ENCODE measurements at places on chromosomes 1 and 21.

DNA sequence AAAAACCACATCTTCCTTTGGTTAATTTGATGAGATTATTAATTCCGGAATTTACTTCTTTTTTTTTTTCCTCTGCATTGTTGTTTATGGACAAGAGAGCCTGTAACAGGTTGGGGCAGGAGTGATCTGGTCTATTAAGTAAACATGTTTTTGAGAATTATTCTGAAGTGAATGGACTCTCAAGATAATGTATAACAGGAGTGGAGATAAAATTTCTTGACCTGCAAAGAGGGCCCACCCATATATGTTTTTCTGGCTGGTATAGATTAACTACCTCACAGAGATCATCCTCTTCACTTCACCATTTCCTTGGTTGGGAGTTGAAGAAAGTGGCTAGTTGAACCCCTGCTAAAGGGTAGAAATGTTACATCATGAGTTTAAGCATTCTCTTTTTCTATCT lies 10.7 kb downstream of the DDI2 start:
- DNase-seq = no peak

DNA sequence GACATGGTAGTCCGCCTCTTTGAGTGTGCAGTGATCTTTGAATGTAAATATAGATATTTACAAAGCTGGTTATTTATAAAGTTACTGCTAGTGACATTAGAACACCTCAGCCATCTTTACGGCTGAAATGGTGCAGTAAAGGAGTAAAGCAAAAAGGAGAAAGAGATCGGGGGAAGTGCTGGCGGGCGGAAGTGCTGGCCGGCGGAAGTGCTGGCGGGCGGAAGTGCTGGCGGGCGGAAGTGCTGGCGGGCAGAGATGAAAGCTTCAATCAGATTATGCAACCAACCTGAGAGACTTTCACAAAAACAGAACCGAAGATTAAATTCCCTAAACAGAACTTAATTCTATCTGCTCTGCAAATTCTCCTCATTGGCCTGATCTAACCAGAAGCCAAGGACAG lies 1.4 kb upstream of the OR14A16 start:
- no peak for DNase-seq

DNA sequence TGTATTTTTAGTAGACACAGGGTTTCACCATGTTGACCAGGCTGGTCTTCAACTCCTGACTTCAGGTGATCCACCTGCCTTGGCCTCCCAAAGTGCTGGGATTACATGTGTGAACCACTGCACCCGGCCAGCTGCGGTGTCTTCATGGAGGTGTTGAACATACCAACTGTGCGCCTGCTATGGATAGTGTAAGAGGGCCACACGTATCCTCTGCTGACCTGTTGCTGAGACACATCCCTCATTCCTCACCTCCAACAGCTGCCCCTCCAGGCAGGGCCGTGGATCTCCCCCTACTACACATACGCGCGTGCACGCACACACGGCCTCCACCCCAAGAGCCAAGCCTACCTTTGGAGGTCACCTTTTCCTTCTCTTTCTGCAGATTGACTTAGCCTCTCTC lies 48.0 kb upstream of the PARP1 start:
- DNase-seq = no peak

DNA sequence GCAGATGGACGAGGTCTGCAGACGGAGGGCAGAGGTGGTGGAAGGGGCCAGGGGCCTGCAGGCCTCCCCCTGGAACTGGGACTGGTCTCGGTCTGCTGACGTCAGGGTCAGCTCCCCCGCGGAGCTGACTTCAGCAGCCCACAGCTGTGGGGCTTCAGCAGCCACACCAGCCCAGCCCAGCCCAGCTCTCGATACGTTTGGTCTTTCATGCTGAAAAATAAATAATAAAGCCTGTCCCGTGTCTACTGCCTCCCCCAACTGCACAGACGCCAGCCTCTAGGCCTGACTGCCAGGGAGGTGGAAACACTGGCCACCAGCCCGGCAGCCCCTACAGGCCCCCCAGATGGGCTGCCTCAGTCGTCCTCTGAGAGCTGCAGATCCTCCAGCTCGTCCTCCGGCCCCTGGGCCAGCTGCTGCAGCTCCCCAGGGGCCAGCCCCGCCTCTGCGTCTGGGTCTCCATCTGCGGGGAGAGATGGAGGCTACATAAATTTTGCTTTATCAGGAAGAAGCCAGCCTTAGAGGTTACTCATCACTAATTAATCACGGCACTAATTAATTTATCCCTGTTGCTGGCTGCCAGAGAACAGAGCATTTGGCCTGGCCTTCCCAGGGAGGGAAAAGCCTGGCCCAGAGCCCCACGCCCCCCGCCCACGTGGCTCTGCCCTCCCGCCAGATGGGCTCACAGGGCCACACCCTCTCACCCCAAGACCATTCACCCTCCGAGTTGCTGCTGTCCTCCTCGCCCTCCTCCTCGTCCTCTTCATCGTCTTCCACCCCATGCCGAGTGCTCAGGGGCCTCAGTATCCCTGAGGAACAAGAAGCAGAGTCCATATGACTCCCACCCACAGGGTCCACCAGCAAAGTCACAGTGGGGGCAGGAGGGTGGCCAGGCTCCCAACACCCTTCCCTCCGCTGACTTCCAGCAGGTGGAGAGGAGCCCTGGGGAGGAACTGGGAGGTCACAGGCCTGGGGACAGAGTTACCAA lies 14.4 kb downstream of the NOC2L start:
- DNase-seq = no peak

DNA sequence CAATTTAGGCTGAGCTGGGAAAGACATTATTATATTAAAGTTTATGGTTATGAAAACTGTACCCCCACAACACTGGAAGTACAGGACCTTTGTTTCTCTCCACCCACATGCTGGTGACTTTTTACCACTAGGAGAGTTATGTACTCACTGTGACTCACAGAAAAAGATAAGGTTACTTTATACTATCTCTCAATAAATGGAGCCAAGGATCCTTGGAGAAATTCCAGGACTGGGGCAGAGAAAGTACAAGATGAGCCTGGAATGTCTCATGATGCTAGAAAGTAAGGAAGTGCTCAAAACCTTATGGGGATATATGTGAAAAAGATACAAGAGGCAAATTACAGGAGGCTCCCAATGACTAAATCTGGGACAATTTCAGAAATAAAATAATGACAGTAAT lies 63.9 kb upstream of the C1orf105 start:
- no peak for DNase-seq

GRCh38 chr1:31266547-31266946 lies 26.9 kb upstream of the NKAIN1 start:
- DNase-seq = no peak

DNA sequence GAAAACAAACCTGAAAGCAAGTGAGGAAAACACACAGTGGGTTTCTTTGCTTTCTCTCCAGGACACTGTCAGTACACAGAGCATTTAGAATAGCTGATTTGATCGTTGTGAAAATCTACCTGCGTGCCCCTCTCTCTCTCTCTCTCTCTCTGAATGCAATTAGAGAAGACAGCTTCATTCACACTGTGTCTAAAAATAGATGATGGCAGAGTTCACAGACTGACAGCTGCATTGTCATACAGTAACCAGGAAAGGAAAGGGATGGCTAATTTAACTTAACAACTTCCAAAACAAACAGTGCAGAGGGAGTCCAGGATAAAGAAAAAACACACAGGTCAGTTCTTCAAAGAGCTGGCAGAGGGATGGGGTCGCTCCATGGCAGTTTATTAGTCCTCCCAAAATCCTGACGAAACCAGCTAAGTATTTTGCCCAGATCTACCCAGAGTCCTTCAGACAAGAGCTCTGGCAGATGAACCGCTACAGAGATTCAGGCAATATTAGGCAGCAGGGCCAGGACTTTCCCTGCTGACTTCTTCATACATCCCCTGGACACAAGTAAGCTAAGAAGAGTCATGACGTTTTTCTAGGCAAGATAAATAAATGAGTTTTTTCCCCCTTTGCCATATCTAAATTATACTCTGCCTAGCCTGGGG lies 58.9 kb downstream of the WLS start:
- no peak for DNase-seq

- no peak for DNase-seq
These were observed 833.0 kb upstream of the ADAMTS5 start for GRCh38 chr21:27799861-27800260.

- no peak for DNase-seq
These were observed 1053.4 kb upstream of the ADGRL4 start for GRCh38 chr1:80059940-80060339.

DNA sequence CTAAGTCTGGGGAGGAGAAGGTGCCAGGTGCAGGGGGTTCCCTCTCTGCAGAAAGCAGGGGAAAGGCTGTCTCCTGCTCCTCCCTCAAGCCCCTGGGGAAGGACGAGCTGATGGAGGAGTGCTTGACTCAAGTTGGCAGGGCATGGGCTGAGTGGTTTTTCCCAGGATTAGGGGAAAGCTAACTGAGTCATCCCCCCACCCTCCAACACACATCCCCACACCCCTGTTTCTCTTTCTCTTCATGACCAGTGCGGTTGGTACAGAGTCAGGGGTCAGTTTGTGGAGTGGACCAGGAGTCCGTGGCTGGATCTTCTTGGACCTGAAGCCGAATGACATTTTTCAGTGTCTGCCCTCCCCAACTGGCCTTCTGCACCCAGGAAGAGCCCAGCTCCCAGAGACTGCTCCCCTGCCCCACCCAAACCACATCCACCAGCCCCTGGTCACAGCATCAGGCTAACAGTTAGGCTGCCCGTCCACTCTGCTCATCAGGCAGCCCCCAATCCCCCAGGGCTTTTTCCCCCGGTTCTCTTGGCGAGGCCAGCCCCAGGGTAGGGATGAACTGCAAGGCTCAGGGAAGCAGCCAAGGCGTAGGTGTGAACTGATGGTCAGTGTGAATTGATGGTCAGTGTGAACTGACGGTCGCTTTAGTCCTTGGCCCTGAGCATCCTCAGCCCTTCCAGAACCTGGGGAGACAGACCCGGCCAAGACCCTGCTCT lies 81.0 kb downstream of the PAX7 start:
- no peak for DNase-seq

GRCh38 chr1:112956544-112957132 lies 642 bp upstream of the SLC16A1 start:
- peak; percentile 66 for DNase-seq

- DNase-seq = no peak
These were observed 448.8 kb upstream of the BEND5 start for GRCh38 chr1:49225464-49225863.

- DNase-seq = no peak
These were observed 10.1 kb upstream of the LRRC71 start for GRCh38 chr1:156910309-156910782.

DNA sequence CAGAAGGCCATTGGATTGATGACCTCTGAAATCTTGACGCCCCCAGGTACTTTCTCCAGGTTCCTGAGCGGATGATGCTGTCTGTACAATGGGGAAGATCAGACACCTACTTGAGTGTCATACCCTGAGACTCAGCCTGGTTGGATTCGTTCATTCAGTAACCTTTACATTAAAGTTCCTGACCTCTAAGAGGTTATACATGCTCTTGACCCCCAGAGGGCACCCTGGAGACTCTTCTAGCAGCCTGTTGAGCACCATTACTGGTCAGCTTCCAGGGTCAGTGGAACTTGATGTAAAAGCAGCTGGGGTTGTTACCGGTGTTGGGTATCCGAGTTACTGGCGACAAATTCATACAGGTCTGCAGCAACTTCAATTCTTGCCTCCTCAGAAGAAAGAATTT lies 114.3 kb upstream of the ZNF678 start:
- DNase-seq = no peak

DNA sequence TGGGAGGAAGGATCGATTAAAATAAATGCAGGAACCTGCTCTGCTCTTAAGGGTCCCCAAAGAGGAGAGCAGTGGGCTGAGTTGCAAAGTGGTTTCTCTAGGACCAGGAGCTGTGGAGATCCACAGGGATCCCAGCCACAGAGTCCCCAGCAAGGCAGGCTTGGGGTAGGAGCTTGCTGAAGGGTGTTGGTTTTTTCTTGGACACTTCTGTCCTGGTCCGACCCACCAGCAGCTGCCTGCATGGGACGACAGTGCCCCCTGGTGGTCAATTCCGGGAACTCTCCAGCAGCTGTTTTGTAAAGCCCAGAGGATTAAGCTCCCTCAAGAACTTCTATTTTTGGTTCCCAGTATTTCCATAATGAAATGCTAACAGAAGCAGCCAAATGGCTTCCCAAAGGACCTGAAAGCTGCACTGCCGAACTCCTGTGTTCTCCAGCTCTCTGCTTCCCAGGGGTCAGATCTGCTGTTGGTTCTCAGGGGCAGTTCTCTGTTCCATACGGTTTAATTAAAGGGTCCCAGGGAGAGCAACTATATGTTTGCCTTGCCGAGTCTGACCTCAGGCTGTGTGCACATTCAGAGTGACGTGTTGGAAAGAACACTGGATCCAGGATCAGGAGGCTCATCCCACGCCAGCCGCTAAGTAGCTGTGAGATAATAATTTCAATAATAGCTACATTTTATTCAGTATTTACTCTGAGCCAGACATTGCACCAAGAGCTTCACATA lies 23.2 kb downstream of the NENF start:
- peak; percentile 66 for DNase-seq

- DNase-seq = no peak
These were observed 102.2 kb downstream of the BARHL2 start for GRCh38 chr1:90614872-90615271.

DNA sequence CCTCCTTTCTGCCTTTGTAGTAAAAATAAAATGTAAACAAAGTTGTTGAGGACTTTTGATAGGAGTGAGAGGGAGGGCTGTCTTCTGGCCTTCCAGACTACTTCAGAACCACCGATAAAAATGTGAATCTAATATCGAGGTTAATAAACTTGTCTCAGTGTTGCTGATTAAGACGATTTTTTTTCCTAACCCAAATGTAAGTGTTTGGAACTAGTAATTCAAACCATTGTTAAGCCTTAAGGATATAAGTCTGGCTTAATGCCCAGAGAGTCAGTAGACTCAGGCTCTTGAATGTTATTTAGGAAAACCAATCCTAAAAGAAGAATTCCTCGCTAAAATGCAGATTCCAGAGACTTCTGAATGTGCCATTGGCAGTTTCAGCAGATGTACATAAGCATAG lies 356.9 kb downstream of the SIPA1L2 start:
- no peak for DNase-seq

DNA sequence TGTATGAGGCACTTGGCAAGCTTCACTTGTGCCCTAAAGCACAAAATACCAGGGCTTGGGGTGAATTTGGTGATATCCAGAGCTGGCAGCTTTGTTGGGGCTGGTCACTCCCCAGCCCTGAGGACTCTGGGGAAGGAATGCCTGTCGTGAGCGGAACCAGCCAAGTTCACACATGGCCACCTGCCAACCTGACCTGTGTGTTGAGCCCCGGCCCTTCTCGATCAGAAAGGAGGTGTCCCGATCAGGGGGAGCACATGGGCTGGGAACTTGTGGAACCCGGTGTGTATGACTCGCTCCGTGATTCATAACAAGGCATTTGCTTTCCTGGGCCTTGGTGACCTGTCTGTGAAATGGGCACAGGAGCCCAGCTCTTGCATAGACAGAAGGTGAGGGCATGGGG lies 43.1 kb downstream of the AGPAT3 start:
- no peak for DNase-seq

DNA sequence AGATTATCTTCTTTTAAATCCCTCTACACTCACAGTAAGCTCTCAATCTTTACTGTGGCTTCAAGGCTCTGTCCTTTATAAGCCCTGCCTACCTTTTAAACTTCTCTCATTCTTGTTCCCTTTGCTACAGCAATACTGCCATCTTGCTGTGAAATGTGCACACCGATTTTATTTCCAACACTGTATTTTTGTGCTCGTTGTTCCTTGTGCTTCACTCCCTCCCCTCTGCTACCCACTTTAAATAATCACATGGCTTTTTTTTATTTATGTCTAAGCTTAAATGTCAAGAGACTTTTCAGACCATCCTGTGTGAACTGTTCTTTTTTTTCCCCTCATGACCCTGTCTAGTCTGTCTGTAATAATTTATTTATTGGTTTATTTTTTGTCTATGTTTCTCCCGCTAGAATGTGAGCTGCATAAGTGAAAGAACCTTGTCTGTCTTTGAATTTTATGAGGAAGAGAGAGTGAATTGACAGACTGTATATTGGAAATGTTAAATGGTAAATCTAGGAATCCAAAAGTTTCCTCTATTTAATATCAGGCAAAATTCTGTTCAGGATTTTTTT lies 45.7 kb downstream of the ABCD3 start:
- DNase-seq = no peak

All from left renal cortex interstitium (tissue), 4 donors.